ENCODE measurements at places on chromosomes 3 and 15. TPM values are rescaled to one million over a fixed set of nuclear protein-coding genes. Genes with fewer than 3 reads are reported as not detected.

The RPL32 gene
- 2,636 TPM for polyA plus RNA-seq

DNA sequence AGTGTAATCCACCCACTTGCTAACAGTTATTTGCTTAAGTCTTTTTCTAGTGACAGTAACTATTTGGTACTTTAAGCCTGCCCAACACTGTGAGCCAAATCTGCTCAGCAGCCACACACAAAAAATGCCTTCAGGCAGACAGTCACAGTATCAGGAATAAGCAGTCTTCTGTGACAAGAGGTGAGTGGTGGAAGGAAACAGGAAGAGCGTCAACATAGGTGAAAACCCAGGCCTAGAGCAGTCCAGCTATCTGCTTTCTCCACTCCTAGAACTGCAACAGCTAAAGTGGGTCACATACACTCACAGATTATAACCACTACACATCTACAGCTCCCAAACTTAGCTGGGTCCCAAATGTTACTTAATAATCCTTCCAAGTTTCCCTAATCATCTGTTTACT lies 213.7 kb downstream of the ZBTB20 start:
- DNase-seq, result no peak
- no peak overlapping the region for H3K4me3 ChIP-seq
- H3K4me1 ChIP-seq, result no peaks in the 10 kb centered on the region
- no peaks in the 10 kb centered on the region for H3K36me3 ChIP-seq

The AADAC gene
- polyA plus RNA-seq, result 147 TPM

The FETUB gene
- not detected for polyA plus RNA-seq

The KBTBD13 gene
- polyA plus RNA-seq, result 0.04 TPM

The SPATA12 gene
- polyA plus RNA-seq, result not detected

- peaks cover 7% of the 10 kb centered on the region for H3K36me3 ChIP-seq
- DNase-seq, result no peak
- no peak overlapping the region for H3K4me3 ChIP-seq
- H3K27ac ChIP-seq, result no peak overlapping the region
- no peaks in the 10 kb centered on the region for H3K27me3 ChIP-seq
These were observed 36.5 kb downstream of the ADAMTS9 start for GRCh38 chr3:64651303-64651702.

Data from large intestine (tissue), 12 donors.